ENCODE measurements at places on chromosomes 3 and 15.

DNA sequence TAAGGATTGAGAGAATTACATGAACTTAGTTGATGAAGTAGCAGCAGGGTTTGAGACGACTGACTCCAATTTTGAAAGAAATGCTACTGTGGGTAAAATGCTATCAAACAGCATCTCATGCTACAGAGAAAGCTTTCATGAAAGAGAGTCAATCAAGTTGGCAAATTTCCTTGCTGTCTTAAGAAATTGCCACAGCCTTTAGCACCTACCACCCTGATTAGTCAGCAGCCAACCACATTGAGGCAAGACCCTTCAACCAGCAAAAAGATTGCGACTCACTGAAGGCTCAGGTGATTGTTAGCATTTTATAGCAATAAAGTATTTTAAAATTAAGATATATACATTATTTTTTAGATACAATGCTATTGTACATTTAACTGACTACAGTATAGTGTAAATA, 80.9 kb downstream of the RAP2B start:
- DNase-seq: no peak

- no peak for DNase-seq
Observed at GRCh38 chr3:12559520-12559919, 2.6 kb downstream of the MKRN2 start.

DNA sequence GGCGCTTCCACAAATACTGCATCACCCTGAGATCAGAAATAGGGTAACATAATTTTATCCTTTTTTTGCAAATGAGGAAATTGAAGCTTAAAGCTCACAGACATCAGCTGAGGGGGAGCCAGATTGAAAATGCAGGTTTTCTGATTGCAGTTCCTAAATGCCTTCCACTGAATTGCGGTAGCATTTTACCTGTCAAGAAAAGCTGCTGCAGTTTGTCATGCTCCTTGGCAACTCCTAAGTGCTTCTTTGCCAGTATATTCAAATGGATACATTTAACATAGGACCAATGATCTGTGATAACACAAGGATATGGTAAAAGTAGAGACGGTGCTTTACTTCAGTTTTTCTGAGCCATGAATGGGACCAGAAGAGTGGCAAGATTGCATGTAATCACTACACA, 50.5 kb downstream of the SPATA16 start:
- no peak for DNase-seq

DNA sequence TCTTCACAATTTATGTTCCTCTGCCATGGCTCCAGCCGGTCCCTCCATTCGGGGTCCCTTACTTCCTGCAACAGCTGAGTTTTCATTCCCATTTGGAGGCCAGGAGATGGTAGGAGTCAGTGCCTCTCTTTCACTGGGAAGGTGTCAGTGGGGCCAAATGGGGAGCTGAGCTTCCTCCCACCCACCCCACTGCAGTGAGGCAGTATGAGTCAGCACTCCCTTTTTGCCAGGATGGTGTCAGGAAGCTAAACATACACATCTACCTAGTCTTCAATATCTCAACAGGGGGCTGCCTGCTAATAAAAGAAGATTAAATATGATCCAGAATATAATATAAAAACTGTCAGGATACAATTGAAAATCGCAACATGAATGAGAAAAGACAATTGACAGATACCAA, 12.7 kb upstream of the ACTC1 start:
- no peak for DNase-seq

- DNase-seq: peak; percentile 13
Observed at GRCh38 chr3:101851072-101851770, 1.9 kb downstream of the NFKBIZ start.

GRCh38 chr3:188974856-188975599, 196.7 kb upstream of the TPRG1 start:
- no peak for DNase-seq

- DNase-seq: peak; percentile 74
Observed at GRCh38 chr3:39208463-39209055, 16.2 kb upstream of the XIRP1 start.

- DNase-seq: no peak
Observed at GRCh38 chr3:69821133-69821532, 81.9 kb downstream of the MITF start.

GRCh38 chr3:9715136-9715535, 11.5 kb downstream of the CPNE9 start:
- DNase-seq: peak; percentile 15

GRCh38 chr3:14210843-14211594, 32.4 kb downstream of the LSM3 start:
- DNase-seq: no peak

DNA sequence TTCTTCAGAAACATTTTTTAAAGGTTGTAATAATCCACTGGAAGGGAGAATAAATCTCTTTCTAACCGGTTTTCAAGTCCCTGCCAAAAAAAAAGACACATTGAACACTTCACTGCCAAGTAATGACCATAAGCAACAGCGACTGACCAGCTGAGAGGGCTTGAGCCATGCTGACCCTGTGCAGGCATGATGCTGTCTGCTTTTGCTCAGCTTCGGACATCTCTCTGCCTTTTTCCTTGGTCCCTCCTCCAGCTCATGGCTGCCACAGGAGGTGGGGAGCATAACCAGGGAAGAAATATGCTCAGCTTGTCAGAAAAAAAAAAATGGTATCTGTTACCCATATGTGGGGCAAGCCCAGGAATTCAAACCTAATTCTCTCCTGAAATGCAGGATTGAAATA, 1.5 kb downstream of the IGSF10 start:
- DNase-seq: no peak

DNA sequence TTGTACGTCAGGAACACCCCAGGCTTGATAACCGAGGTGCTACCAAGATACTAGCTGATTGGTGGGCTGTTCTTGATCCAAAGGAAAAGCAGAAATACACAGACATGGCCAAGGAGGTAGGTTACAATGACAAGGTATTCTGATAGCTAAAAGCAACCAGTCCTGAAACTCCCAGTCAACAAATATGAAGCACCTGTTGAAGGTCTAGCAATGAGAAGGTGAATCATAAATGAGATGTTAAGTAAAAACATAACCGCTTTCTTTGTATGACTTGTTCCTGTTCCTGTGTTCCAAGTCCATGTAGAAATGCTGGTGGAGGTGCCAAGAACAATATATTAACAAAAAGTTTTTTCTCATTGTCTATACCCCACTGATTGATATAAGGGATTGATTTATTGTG, 194.0 kb downstream of the BBX start:
- no peak for DNase-seq

- no peak for DNase-seq
Observed at GRCh38 chr3:29279286-29279685, 1.6 kb upstream of the RBMS3 start.

- no peak for DNase-seq
Observed at GRCh38 chr15:31511707-31512310, 185.2 kb downstream of the KLF13 start.

DNA sequence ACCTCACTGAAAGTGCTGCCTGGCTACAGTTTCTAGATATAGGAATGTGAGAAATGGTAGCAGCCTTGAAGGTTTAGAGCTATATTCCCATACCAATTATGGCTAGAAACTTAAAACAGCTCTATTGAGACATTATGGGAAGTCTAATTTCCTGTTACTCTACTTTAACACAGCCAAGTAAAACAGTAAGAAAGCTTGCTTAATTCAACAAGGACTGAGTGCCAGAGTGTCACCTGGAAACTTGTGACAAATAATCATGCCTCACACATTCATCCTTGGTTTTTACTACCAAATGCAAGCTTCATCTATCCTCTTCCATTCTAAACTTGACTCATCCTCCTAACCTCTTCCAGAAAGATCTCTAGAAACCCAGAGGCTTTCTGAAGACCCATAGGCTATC, 41.7 kb downstream of the UBE3A start:
- no peak for DNase-seq

DNA sequence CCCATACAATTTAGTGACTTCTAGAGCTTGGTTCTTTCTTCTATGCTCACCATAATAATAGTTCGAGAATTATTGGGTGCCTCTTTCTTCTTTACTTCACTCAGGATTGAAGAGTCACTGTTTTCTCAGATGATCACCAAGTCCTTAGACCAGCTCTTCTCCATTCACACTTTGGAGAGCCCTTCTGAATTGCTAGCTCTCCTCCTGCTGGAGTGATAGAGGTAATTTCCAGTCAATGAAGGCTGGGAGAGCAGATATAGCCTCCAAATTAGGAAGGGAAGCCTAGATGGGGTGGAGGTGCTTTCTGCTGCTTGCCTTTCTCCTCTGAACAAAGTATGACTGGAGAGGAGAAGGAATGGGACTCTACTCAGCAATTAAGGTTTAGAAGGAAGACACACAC, 10.7 kb upstream of the BBX start:
- DNase-seq: no peak

DNA sequence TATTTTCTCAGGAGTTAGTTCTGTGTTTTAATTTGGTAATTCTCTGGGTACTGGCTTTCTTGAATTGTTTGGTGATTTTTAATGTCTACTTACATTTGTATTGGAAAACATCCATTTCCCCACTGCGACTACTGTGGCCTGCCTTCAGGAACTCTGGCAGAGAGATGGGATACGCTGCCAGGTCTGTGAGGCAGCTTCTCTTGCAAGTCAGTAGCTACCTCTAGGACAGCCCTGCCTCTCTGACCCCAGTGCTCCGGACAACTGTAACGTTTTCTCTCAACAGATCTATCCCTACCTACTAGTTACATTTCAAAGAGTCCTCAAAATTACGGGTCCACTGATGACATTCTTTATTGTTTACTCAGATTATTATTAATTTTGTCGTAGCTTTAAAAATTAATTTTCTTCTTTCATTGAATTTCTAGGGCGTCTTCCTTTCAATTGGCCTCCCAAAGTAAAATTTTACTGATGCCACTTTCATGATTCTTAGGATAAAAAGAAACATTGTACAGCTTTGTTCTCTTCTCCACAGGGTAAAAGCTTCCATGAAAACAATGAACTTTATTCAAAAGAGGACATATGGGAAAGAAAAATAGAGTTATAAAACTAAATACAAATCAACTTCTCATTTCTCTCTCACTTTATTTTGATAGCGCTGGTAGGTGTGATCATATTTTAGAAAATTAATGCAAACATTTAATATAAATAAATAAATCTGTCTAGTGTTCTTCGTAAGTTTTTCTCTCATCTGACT, 123.2 kb upstream of the GOLGA8J start:
- DNase-seq: no peak

GRCh38 chr15:48442011-48442410, 110.8 kb downstream of the DUT start:
- no peak for DNase-seq

GRCh38 chr15:78341057-78341987, 1.2 kb downstream of the CRABP1 start:
- no peak for DNase-seq

DNA sequence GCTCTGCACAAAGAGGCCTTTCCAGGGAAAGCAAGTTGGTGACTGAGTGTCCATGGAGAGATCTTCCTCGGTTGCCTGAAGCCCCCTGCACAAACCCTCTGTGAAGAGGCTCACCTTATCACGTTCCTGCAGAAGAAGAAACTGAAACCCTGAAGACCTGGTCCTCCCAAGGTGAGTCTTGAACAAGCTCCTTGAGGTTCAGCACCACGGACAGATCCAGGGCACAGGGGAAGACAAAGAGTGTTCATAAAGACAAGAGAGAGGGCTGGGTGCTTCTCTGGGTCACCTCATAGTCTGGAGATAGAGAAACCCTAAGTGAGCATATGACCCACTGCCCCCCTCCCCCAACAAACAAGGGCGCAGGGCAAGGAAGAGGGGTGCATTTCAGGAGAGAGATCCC, 21.7 kb upstream of the TBC1D21 start:
- peak; percentile 53 for DNase-seq

- no peak for DNase-seq
Observed at GRCh38 chr15:78838489-78838888, 27.2 kb upstream of the ADAMTS7 start.

- no peak for DNase-seq
Observed at GRCh38 chr3:66035763-66036477, 2.8 kb downstream of the MAGI1 start.

DNA sequence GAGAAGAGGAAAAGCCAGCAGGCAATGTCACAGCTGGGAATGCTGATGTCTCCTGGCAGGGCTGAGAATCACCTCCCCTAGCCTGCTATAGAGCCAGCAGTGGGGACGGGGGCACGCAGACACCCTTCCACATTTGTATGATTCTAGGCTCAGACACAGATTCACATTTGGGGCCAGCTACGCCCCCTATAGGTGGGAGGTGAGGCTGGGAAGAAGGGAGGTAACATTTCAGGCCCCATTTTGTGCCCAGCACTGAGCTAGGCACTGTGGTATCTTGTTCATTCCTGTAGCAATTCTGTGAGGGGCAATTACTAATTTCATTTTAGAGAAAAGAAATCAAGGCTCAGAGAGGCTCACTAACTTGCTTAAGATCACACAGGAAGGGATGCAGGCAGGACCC, 15.9 kb upstream of the ACAD9 start:
- no peak for DNase-seq

DNA sequence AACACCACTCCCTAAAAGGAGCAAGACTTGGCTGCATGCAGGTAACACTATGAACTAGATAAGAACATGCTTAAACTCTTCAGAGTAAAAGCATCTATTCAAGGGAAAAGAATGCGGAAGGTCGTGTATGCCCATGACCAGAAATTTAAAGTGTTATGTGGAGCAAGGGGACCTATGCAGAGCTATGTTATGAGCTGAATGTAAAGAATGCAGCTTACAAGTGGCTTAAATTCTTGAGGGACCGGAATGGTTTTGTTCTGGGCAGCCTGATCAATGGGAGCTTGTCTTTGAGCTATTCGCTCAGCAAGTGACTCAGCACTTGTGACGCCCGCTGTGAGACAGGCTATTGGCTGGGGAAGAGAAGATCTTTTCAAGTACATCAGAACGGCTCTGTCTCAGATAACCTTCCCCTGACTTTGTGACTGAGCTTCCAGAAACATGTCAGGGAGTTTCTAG, 367.5 kb upstream of the THBS1 start:
- no peak for DNase-seq

DNA sequence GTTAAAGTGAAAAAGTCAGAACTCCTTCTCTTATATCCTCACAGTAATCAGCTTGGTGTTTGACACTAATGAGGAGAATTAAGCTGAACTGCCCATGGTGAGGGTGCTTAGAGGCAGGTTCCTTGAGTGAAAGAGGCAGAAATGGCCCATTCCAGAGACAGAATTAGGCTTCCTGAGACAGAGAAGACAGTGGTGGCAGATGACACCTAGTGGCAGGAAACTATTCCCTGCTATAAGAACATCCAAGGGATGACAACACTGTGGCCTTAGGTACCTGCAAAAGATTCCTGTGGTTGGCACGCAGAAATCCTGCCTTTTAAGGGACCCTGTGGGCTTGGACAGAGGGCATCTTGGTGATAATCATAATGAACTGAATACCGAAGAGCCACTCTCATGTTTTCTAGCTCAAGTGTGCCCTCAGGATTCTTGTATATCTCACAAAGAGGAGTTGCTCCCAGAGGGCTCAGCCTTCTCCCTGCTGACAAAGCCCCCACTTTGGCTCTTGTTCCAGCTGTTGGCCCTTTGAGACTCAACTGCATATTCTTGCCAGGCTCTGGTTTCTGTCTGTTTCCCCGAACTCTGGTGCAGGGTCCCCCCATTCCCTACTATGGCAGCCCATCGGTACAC, 56.0 kb downstream of the KBTBD12 start:
- DNase-seq: peak; percentile 54

- DNase-seq: no peak
Observed at GRCh38 chr15:100682468-100682867, 80.1 kb downstream of the ASB7 start.
